ENCODE measurements at places on chromosomes 4 and X.

GRCh38 chrX:109873983-109874382 lies 128.9 kb upstream of the TMEM164 start:
- DNase-seq = no peak

DNA sequence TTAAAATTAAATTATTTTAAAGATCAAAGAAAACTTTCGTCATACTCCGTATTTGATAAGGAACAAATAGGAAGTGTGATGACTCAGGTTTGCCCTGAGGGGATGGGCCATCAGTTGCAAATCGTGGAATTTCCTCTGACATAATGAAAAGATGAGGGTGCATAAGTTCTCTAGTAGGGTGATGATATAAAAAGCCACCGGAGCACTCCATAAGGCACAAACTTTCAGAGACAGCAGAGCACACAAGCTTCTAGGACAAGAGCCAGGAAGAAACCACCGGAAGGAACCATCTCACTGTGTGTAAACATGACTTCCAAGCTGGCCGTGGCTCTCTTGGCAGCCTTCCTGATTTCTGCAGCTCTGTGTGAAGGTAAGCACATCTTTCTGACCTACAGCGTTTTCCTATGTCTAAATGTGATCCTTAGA lies at the start of gene CXCL8:
CXCL8 (plus strand) TSS at position 217 of the 426 bp plus-strand sequence; CDS start at position 307, 90 bp downstream.
- DNase-seq = peak; percentile 14

GRCh38 chr4:79831119-79831528 lies 241.9 kb downstream of the ANTXR2 start:
- no peak for DNase-seq

- DNase-seq = no peak
Observed at GRCh38 chrX:107721318-107721717, 54.3 kb downstream of the TSC22D3 start.

DNA sequence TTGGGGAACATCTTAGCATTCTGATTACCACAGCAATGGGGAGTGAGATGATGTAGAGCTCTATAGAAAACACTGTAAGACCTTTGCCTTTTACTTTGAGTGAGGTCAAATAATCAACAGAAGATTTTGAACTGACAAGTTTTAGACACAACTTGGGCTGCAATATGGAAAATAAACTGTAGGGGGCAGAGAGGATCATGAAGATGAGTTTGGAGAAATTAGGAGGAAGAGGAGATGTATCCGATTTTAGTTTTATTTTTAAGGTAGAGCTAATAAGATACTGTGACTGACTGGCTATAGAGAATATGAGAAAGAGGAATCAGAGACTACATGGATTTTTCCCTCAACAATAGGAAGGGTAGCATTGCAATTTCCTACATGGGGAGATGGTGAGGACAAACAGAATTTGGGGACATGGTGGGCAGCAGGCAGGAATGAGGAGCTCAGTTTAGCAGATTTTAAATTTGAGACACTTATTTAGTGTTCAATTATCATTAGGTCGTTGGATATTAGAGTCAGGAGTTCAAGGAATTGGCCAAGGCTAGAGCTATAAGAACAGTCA lies 563.1 kb downstream of the INPP4B start:
- DNase-seq = no peak

GRCh38 chrX:316351-317325 lies 2.0 kb downstream of the GTPBP6 start:
- no peak for DNase-seq

All from SIG-M5 (cell line).